Chondrocyte (in vitro differentiated cells): ENCODE measurements at places on chromosomes 2 and 18. TPM values are rescaled to one million over a fixed set of nuclear protein-coding genes. Genes with fewer than 3 reads are reported as not detected.

The HOXD13 gene
- not detected in 3 replicates for total RNA-seq

The BOLL gene
- total RNA-seq: not detected in 3 replicates

- DNase-seq: no peak
- H3K27ac ChIP-seq: no peak overlapping the region
- peaks cover 19% of the 10 kb centered on the region for H3K27me3 ChIP-seq
- H3K4me1 ChIP-seq: peaks cover 6% of the 10 kb centered on the region
- no peaks in the 10 kb centered on the region for H3K36me3 ChIP-seq
Measured at GRCh38 chr2:233090879-233091278, 30.7 kb downstream of the INPP5D start.

- DNase-seq: no peak
- peaks cover 3% of the 10 kb centered on the region for H3K36me3 ChIP-seq
Measured at GRCh38 chr2:25149646-25150045, 18.7 kb downstream of the POMC start.

GRCh38 chr2:11123001-11123809, 32.1 kb upstream of the SLC66A3 start:
- no peak overlapping the region for H3K27ac ChIP-seq
- DNase-seq: no peak
- H3K36me3 ChIP-seq: no peaks in the 10 kb centered on the region
- peaks cover 8% of the 10 kb centered on the region for H3K27me3 ChIP-seq
- H3K4me1 ChIP-seq: peaks cover 5% of the 10 kb centered on the region

- H3K4me3 ChIP-seq: no peak overlapping the region
- H3K4me1 ChIP-seq: no peaks in the 10 kb centered on the region
- H3K36me3 ChIP-seq: no peaks in the 10 kb centered on the region
- no peaks in the 10 kb centered on the region for H3K27me3 ChIP-seq
- H3K27ac ChIP-seq: no peak overlapping the region
- no peak for DNase-seq
Measured at GRCh38 chr2:221312634-221313033, 259.5 kb downstream of the EPHA4 start.

DNA sequence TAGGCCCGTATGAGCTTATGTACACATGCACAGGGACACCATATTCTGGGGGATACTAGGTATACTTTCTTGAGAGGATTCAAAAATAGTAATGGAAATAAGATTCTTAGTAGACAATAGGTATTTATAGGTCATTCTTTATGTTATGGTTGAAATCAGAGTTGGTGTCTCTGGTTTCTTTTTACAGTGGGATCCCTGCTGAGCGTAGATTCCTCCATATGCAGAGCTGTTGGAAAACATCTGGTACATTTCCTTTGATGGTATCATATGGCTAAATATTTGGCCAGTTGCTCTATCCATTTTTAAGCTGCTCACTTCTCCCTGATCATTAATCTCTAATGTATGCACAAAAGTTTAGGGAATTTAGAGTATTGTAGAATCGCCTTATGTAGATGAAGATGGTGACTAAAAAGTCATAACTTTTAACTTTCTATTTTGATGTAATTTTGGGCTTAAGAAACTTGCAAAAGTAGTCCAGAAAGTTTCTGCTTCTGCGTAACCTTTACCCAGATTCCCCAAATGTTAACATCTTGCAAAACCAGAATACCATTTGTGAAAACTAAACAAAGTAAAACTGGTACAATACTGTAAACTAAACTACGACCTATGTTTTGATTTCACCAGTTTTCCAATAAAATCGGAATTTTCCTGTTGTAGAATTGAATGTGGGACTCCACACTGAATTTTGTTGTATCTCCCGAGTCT, 5.4 kb downstream of the ARHGAP28 start:
- H3K36me3 ChIP-seq: no peaks in the 10 kb centered on the region
- H3K4me1 ChIP-seq: peaks cover 72% of the 10 kb centered on the region
- H3K27ac ChIP-seq: peak overlapping the region; percentile 76
- no peak overlapping the region for H3K4me3 ChIP-seq

DNA sequence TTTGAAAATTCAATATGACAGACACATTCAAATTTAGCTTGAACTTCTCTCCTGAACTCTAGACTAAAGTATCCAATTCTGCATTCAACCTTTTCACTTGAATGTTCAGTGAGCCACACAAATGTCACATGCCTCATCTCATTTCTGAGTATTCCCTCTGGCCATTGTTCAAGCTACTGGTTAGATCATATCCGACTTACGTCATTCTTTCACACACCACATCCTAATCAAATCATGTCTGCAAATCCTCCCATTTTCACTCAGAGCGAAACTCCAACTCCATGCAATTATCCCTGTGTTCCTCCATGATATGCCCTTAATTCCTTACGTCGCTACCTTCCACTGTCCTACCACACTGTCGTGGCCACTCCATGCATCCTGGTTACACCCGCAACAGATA, 425.1 kb downstream of the CBLN2 start:
- peaks cover 2% of the 10 kb centered on the region for H3K27me3 ChIP-seq
- DNase-seq: no peak
- no peak overlapping the region for H3K27ac ChIP-seq
- H3K4me3 ChIP-seq: no peak overlapping the region

- no peak for DNase-seq
- H3K27me3 ChIP-seq: no peaks in the 10 kb centered on the region
- H3K4me3 ChIP-seq: no peak overlapping the region
- H3K36me3 ChIP-seq: no peaks in the 10 kb centered on the region
- no peak overlapping the region for H3K27ac ChIP-seq
Measured at GRCh38 chr2:178474560-178474959, 3.8 kb downstream of the FKBP7 start.

- no peak overlapping the region for H3K4me3 ChIP-seq
- peaks cover 2% of the 10 kb centered on the region for H3K36me3 ChIP-seq
- H3K4me1 ChIP-seq: no peaks in the 10 kb centered on the region
- H3K27me3 ChIP-seq: peaks cover 52% of the 10 kb centered on the region
Measured at GRCh38 chr2:30721668-30722647, 85.3 kb downstream of the CAPN13 start.

- H3K4me1 ChIP-seq: peaks cover 81% of the 10 kb centered on the region
- no peak overlapping the region for H3K4me3 ChIP-seq
- no peaks in the 10 kb centered on the region for H3K27me3 ChIP-seq
- peaks cover 9% of the 10 kb centered on the region for H3K36me3 ChIP-seq
- H3K27ac ChIP-seq: peak overlapping the region; percentile 91
- DNase-seq: no peak
Measured at GRCh38 chr2:37653805-37654378, 17.6 kb downstream of the CDC42EP3 start.

DNA sequence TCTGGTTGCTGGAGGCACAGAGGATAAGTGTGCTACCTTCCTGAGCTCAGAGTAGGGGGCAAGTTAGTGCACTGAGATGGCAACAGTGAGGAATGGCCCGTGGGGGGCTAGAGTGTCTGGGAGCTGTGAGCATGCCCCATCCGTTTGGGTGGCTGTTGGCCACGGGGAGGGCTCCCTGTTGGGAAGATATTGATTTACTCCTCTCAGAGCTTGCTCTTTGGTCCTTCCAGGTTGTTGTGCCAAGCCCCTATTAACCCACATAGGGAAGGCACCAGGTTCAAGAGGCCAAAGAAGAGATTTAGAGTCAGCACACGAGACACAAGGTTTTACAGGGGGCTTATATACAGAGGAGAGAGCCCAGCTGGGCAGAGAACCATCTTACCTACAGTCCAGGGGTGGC, 318.8 kb downstream of the TSN start:
- peaks cover 20% of the 10 kb centered on the region for H3K4me1 ChIP-seq
- no peak for DNase-seq
- H3K27me3 ChIP-seq: no peaks in the 10 kb centered on the region
- H3K36me3 ChIP-seq: no peaks in the 10 kb centered on the region
- H3K27ac ChIP-seq: no peak overlapping the region

GRCh38 chr2:27849558-27850205, 40.5 kb downstream of the RBKS start:
- no peak overlapping the region for H3K4me3 ChIP-seq
- H3K4me1 ChIP-seq: peaks cover 7% of the 10 kb centered on the region
- no peaks in the 10 kb centered on the region for H3K27me3 ChIP-seq

- no peak overlapping the region for H3K4me3 ChIP-seq
- no peaks in the 10 kb centered on the region for H3K36me3 ChIP-seq
- H3K27me3 ChIP-seq: no peaks in the 10 kb centered on the region
- DNase-seq: no peak
- H3K27ac ChIP-seq: no peak overlapping the region
Measured at GRCh38 chr2:182713601-182714000, 2.5 kb upstream of the DNAJC10 start.

GRCh38 chr18:48541026-48541746, 2.4 kb downstream of the CTIF start:
- peak overlapping the region; percentile 98 for H3K27ac ChIP-seq
- no peaks in the 10 kb centered on the region for H3K27me3 ChIP-seq
- peaks cover 57% of the 10 kb centered on the region for H3K4me1 ChIP-seq
- DNase-seq: no peak
- H3K36me3 ChIP-seq: peaks cover 4% of the 10 kb centered on the region

DNA sequence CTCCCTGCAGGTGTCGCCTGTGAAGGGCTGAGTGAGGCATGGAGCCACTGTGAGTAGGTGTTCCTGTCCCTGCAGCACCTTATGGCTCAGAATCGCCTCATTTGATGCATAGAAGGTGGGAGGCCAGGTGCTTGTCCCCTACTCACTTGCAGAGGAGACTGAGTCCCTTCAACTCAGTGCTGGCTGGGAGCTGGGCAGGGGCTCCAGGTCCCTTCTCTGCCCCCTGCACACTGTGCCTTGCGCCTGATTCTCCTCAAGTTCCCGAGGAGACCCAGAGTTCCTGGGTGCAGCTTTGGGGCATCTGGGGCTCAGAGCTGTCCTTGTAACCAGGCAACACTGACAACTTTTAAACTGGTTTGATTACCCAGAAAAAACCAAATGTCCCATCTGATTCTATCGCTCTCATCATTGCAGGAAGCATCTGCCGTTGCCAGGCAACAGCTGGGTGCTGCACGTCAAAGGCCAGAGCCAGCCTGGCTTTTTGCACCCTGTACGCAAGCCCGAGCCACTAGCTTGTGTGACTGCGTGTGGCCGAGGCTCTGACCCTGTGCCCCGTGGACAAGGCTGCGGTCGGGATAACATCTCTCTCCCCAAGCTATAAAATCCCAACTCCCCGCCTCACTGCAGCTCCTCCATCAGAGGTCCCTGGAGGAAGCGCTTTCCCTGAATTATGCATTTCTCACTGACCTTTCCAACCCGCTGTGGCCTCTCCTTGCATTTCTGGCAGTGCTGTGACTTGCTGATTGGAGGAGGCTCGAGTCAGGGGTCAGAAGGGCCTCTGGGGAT, 130.8 kb upstream of the HDAC4 start:
- peaks cover 13% of the 10 kb centered on the region for H3K27me3 ChIP-seq
- H3K36me3 ChIP-seq: peaks cover 1% of the 10 kb centered on the region
- H3K4me3 ChIP-seq: no peak overlapping the region
- DNase-seq: peak; percentile 44
- no peaks in the 10 kb centered on the region for H3K4me1 ChIP-seq

DNA sequence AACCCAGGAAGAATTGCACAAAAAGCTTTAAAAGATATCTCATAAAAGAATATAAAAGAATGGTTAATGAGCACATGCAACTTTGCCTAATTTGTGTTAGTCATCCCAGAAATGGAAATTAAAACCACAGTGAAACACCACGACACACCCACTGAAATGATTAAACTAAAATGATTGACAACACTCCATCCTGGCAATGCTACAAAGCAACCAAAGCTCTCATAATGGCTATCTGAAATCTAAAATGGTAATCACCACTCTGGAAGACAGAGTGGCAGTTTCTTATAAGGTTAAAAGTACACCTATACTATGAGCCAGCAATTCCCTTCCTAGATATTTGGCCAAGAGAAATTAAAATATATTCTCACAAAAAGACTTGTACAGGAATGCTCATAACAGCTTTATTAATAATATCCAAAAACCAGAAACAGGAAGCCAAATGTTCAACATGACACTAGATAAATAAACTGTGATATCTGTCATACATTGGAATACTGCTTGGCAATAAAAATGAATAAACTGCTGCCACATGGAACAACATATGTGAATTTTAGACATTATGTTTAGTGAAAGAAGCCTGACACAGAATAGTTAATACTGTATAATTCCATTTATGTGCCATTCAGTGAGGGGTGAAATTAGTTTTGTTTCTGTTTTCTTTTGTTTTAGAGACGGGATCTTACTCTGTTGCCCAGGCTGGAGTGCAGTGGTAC, 105.3 kb upstream of the BCL2L11 start:
- peaks cover 4% of the 10 kb centered on the region for H3K36me3 ChIP-seq
- peaks cover 16% of the 10 kb centered on the region for H3K27me3 ChIP-seq
- DNase-seq: no peak

DNA sequence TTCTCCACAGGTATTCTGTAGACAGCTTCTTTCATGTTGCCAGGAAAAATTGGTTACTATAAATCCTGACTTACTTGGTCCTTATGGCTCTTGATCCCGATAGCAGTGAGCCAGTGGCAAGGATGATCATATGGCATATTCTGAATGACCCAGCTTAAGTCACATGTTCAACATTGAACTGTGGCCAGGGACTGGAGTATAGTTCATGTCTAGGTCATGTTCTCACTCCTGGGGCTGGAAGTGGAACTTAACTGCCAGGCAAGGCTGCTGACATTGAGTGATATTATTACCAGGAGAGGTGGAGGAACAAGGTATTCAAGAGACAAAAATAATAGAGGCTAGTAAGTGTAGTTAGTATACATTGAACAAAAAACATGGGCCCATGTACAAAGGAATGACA, 26.2 kb downstream of the R3HDM1 start:
- H3K4me3 ChIP-seq: no peak overlapping the region
- peaks cover 15% of the 10 kb centered on the region for H3K4me1 ChIP-seq
- no peak for DNase-seq
- H3K36me3 ChIP-seq: peaks cover 1% of the 10 kb centered on the region
- no peaks in the 10 kb centered on the region for H3K27me3 ChIP-seq

- no peaks in the 10 kb centered on the region for H3K4me1 ChIP-seq
- no peaks in the 10 kb centered on the region for H3K36me3 ChIP-seq
Measured at GRCh38 chr2:228853151-228853550, 417.9 kb downstream of the PID1 start.
